ENCODE measurements at places on chromosomes 3 and 15. TPM values are rescaled to one million over a fixed set of nuclear protein-coding genes. Genes with fewer than 3 reads are reported as not detected.

Gene RIOX2
- 11.0 TPM for total RNA-seq

Gene CTDSPL2
- 65.2 TPM for total RNA-seq

Gene CHAC1
- total RNA-seq, result 31.0 TPM

Gene EHHADH
- 4.9 TPM for total RNA-seq

Gene MORC1
- not detected for total RNA-seq

Gene IQCF6
- total RNA-seq, result not detected

Gene TXNRD3
- 6.9 TPM for total RNA-seq

Gene THSD4
- total RNA-seq, result 8.2 TPM
